ENCODE measurements at places on chromosomes 1 and 21. TPM values are rescaled to one million over a fixed set of nuclear protein-coding genes. Genes with fewer than 3 reads are reported as not detected.

DNA sequence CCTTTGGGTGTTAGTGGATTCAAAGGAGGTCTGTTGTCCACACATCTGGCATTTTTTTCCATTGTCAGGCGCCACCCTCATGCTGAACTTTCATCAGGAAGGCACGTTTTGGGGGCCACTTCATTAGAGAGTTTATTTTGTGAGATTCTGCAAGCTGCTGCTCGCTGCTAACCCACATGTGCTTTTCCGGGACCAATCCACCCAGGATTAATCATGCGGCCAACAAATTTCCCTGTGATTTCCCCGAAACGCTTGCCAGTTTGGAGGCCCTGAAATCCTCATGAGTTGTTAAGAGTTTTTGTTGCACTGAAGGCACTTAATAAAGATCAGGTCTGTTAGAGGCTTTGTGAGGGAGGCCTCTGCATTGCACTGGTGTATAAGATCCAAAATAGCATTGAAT lies 2.4 kb downstream of the PDPN start:
- H3K4me1 ChIP-seq: peaks cover 3% of the 10 kb centered on the region
- H3K27ac ChIP-seq: no peak overlapping the region
- no peaks in the 10 kb centered on the region for H3K36me3 ChIP-seq
- DNase-seq: no peak

DNA sequence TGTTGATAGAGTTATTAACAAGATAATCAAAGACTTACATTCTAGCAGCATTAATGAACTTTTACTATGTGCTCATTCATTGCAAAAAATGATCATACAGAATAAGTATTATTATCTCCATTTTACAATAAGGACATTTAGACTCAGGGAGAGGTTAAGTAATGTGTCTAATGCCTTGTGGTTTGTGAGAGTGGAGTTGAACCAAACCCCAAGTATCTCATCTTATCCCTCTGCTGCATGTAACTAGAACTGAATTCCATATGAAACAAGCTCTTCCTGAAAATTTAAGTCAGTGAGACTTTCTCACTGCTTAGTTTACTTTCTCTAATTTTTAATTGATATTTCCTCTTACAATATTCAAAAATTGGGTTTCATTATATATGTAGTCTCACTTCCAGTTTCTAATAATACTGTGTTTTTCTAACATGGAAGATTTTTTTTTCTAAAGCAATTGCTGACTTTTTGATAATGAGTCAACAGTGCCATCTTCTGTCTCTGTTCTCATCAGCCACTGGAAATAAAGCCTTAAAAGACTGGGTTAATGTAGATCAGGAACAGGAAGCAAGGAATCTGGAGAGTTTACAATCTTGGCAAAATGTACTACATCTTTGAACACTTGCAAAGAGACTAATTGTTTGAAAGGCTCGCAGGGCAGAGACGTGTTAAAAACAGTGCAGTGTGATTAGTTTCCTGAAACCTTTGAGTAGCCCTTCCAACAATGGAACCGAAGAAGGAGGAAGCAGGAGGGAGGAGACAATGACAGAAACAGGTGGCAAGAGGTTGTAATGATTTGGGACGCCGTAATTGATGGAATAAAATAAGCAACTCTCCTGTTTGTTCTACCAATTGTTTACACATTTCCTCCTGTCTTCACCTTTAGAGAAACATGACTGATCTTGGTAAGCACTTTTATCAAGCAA lies 567.6 kb downstream of the MRPL39 start:
- DNase-seq: no peak
- H3K27ac ChIP-seq: no peak overlapping the region
- H3K4me3 ChIP-seq: no peak overlapping the region
- H3K27me3 ChIP-seq: no peaks in the 10 kb centered on the region
- no peaks in the 10 kb centered on the region for H3K4me1 ChIP-seq

DNA sequence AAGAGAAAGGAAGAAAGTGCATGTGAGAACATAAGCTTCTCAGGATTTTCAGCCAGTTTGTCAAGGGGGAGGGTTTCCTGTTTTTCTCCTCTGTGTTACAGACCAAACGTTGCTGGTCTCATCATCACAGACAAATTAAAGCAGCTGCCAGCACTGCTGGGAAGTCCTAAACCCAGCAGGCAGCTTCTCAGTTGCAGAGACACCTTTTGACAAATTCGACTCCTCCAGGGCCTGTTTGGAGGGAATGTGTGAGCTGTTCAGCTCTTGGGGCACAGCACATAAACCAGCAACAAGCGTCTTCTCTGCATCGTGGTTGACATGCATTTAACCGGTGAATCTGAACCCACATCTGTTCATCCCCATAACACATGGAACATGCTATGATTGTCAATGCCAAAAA lies 454.6 kb upstream of the RUNX1 start:
- H3K4me3 ChIP-seq: no peak overlapping the region
- no peak overlapping the region for H3K27ac ChIP-seq
- H3K4me1 ChIP-seq: peaks cover 26% of the 10 kb centered on the region
- no peaks in the 10 kb centered on the region for H3K36me3 ChIP-seq

- H3K4me3 ChIP-seq: no peak overlapping the region
- H3K36me3 ChIP-seq: no peaks in the 10 kb centered on the region
- no peak for DNase-seq
- H3K27me3 ChIP-seq: no peaks in the 10 kb centered on the region
- no peaks in the 10 kb centered on the region for H3K4me1 ChIP-seq
Measured at GRCh38 chr1:178686407-178686806, 38.6 kb upstream of the RALGPS2 start.

DNA sequence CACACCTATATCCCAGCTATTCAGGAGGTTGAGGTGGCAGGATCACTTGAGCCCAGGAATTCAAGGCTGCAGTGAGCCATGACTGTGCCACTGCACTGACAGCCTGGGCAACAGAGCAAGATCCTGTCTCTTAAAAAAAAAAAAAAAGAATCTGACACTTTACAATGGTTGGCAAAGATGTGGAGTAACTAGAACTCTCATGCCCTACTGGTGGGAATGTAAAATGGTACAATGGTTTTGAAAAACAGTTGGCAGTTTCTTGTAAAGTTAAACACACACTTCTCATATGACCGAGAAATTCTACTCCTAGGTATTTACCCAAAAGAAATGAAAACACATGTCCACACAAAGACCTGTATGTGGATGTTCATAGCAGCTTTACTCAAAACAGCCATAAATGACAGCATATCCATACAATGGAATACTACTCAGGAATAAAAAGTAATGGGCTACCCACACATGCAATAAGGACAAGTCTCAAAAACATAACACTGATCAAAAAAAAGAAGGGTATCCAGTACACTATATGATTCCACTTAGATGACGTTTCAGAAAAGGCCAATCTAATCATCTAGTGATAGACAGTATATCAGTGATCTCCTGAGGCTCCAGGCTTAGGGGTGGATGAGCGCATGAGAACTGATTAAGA lies 58.1 kb downstream of the HLCS start:
- no peak for DNase-seq
- H3K4me3 ChIP-seq: no peak overlapping the region
- no peaks in the 10 kb centered on the region for H3K4me1 ChIP-seq
- no peak overlapping the region for H3K27ac ChIP-seq
- no peaks in the 10 kb centered on the region for H3K27me3 ChIP-seq

DNA sequence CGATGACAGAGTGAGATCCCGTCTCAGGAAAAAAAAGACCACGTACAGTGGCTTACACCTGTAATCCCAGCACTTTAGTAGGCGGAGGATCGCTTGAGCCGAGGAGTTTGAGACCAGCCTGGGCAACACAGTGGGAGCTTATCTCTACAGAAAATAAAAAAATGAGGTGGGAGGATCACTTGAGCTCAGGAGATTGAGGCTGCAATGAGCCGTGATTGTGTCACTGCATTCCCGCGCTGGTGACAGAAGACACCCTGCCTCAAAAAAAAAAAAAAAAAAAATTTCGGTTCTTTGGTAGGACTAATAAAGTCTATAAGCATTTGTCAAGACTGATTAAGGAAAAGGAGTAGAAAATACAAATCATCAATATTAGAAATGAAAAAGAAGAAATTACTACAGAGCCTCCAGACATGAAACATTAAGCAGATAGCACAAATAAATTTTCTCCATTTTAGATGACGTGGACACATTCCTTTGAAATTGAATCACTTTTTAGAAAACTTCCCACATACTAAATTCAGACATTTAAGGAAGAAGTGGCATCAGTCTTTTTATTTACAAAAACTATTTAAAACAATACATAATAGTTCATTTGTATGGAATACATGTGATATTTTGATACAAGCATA lies 30.4 kb downstream of the MORC3 start:
- H3K27me3 ChIP-seq: no peaks in the 10 kb centered on the region
- no peak overlapping the region for H3K27ac ChIP-seq
- no peak overlapping the region for H3K4me3 ChIP-seq
- H3K4me1 ChIP-seq: no peaks in the 10 kb centered on the region

DNA sequence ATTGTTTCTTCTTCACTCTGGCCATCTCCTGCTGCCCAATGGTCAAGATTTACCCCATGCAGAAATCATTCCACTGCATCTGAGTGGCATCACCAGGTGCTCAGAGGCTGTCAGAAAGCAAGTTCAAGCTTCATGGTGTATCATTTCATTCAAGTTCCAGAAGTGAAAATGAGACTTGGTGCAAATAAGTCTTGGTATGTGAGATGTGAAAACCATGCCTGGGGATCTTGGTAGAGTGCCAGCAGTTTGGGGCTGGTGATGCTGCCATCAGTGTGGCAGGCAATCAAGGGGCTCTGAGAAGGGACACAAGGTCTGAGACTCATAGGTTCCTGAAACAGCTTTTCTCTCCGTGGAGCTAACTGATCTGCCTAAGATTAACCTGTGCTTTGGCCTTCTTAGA lies 52.0 kb downstream of the CD2 start:
- no peaks in the 10 kb centered on the region for H3K27me3 ChIP-seq
- no peak overlapping the region for H3K4me3 ChIP-seq
- no peaks in the 10 kb centered on the region for H3K36me3 ChIP-seq
- DNase-seq: no peak
- no peaks in the 10 kb centered on the region for H3K4me1 ChIP-seq

DNA sequence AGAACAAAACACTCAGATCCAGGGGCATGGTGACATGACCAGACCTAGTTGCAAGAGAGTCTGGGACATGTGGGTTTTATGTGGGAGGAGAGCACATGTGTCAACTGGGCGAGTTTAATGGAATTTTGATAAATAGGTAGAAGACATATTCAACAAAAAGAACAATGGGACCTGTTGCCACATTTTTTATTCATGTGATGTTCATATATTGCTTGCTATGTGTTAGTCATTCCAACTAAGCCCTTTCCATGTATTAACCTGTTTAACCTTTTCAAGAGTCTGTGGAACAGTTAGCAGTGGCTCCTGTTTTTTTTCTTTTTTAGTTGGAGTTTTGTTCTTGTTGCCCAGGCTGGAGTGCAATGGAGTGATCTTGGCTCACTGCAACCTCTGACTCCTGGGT lies 30.1 kb upstream of the CSF3R start:
- H3K4me3 ChIP-seq: no peak overlapping the region
- no peak overlapping the region for H3K27ac ChIP-seq
- no peaks in the 10 kb centered on the region for H3K36me3 ChIP-seq
- DNase-seq: no peak
- no peaks in the 10 kb centered on the region for H3K4me1 ChIP-seq
- no peaks in the 10 kb centered on the region for H3K27me3 ChIP-seq

DNA sequence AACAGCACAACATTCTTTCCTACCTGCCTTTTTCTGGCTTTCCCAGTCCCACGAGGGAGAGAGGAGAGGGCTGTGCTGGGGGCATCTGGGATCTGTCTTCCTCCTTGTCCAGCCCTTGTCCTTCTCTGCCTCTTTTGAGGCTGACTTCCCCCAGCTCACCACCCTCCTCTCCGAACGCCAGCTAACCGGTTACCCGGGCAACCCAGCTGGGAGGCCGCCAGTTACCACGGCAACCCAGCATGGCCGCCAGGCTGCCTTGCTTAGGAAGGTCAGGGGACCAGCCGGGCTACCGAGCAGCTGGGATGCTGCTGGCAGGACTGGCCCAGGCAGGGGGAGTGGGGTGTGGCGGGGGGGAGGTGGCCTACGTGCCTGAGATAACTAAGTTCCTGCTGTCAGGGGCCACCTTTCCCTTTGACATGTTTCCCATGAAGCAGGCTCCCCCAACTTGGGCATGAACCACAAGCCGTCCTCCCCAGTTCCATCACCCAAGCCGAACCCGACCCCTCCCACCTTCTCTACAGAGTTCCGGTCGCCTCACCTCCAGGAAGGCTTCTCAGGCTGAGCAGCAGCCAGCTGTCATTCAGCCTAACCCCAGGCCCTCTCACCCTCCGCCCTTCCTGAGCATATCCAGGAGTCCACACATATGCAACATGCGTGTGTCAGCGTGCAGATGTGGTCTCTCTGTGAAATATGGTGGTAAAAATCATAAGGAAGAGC lies 8.7 kb downstream of the PLEKHA6 start:
- no peak overlapping the region for H3K4me3 ChIP-seq
- DNase-seq: peak; percentile 60
- no peaks in the 10 kb centered on the region for H3K27me3 ChIP-seq
- H3K36me3 ChIP-seq: no peaks in the 10 kb centered on the region

DNA sequence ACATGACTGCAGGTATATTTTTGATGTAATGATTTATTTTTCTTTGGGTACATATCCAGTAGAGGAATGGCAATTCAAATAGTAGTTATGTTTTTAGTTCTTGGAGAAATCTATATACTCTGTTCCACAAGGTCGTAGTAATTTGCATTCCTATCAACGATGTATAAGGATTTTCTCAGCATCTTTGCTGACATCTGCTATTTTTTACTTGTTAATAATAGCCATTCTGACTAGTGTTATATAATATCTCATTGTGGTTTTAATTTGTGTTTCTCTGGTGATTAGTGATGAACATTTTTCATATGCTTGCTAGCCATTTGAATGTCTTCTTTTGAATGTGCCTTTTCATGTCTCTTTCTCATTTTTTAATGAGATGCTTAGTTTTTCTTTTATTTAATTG lies 292.1 kb upstream of the RGS18 start:
- H3K4me1 ChIP-seq: no peaks in the 10 kb centered on the region
- H3K27ac ChIP-seq: no peak overlapping the region
- DNase-seq: no peak
- no peak overlapping the region for H3K4me3 ChIP-seq
- no peaks in the 10 kb centered on the region for H3K36me3 ChIP-seq

GRCh38 chr1:56469640-56470371 lies 109.6 kb downstream of the PLPP3 start:
- no peak overlapping the region for H3K4me3 ChIP-seq
- H3K4me1 ChIP-seq: peaks cover 48% of the 10 kb centered on the region
- no peaks in the 10 kb centered on the region for H3K27me3 ChIP-seq

DNA sequence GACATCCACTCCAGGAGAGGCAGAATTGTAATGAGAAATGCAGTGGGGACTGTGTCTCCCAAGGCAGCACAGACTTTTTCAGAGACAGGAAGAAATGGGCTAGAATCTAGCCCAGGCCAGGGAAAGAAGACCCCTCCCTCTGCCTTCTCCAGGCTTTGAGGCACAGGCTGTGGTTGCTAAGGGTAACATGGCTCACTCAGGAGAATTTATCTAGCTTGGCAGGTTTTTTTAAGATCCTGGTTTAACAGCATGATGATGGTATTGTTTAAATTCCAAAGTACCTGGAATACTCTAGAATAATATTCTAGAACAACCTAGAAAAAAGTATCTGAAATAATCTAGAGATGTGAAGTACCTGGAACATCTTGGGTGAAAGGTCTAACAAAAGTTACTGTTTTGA lies 125.6 kb downstream of the URB2 start:
- H3K36me3 ChIP-seq: no peaks in the 10 kb centered on the region
- no peaks in the 10 kb centered on the region for H3K27me3 ChIP-seq
- no peak overlapping the region for H3K27ac ChIP-seq
- H3K4me3 ChIP-seq: no peak overlapping the region
- H3K4me1 ChIP-seq: no peaks in the 10 kb centered on the region

- no peak for DNase-seq
- H3K4me1 ChIP-seq: peaks cover 40% of the 10 kb centered on the region
- H3K27ac ChIP-seq: peak overlapping the region; percentile 99
- H3K4me3 ChIP-seq: peak overlapping the region; percentile 87
Measured at GRCh38 chr1:185157599-185158412, 839 bp downstream of the SWT1 start.

The ARMH1 gene
- 14.5 TPM for total RNA-seq

The GBP7 gene
- total RNA-seq: not detected

The DNASE2B gene
- total RNA-seq: 26.1 TPM

The S100A10 gene
- 602 TPM for total RNA-seq

The RAB7B gene
- total RNA-seq: 9.1 TPM
